ENCODE measurements at places on chromosomes 3 and 15.
A peak's percentile ranks its signal among the peaks of the same experiment; 100 is the strongest.

GRCh38 chr3:159796744-159797143, 191.9 kb upstream of the IL12A start:
- peak; percentile 46 for ATAC-seq

GRCh38 chr3:33665294-33665693, 52.8 kb downstream of the CLASP2 start:
- no peak for ATAC-seq

DNA sequence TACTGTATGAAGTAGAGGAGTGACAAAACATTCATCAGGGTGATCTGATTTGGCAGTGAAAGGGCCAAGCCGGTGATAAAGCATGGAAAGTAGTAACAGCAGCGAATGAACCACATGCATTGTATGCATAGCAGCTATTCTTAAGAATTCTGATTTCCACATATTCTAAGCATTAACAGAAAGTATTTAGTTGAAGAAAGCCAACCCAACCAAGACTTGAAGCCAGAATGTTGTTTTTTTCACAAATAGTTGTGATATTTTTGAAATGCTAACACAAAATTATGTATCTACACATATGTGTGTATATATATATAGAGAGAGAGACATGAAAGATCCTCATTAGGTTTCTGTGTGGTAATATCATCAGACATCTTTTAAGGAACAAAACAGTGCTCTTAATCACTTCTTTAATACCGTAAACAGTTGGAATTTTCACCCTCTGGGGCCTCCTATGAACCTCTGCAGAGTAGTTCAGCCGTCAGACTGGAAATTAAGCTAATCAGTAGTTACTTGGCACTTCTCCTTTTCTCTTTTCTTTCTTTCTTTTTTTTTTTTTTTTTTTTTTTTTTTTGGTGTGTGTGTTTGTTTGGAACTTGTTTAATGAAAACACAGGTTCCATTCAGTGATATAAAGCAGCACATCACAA, 139.6 kb downstream of the CMSS1 start:
- ATAC-seq = no peak

GRCh38 chr15:35064576-35065190, 20.4 kb downstream of the NANOGP8 start:
- ATAC-seq = no peak

- ATAC-seq = peak; percentile 91
Observed at GRCh38 chr15:64583519-64583918, 123.1 kb downstream of the ZNF609 start.

GRCh38 chr3:8416965-8417364, 84.7 kb upstream of the LMCD1 start:
- ATAC-seq = no peak

DNA sequence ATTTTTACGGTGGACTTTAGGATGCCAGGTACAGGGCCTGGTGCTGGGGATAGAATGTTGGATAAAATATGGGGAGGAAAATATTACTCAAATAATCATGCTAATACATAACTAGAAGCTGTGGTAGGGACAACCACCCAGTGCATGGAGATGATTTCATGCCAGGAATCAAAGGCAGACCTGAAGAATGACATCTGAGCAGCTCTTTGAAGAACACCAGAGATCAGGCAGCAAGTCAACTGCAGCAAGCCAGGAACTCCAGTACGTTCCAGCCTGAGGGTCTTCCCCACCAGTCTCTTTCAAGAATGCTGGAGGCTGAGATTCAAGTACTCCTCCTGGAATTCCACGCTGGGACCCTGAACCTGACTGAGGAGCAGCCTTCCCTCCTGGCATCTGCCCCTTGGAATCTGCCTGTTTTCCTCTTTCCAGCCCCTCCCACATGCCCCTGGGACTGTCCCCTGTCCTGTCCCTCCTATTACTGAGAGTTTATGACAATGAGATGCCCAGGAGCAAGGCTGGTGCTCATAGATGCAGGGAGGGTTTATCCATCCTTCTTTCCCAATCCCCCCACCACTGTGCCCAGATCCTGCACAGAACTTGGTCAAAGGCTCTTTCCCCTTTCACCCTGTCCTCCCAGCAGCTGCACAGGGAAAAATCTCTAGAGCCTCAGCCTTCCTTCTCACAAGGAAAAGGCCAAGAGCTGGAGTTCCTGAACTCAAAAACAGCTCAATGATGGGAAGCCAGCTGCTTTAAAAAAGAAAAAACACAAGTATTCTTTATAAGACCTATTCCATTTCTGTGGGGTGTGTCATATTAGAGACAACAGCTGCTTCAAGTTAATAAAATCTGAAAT, 68.0 kb downstream of the PDZRN3 start:
- ATAC-seq = no peak

GRCh38 chr3:49492969-49493368, 22.9 kb downstream of the DAG1 start:
- ATAC-seq = no peak

- no peak for ATAC-seq
Observed at GRCh38 chr3:192449036-192449435, 278.3 kb downstream of the FGF12 start.

DNA sequence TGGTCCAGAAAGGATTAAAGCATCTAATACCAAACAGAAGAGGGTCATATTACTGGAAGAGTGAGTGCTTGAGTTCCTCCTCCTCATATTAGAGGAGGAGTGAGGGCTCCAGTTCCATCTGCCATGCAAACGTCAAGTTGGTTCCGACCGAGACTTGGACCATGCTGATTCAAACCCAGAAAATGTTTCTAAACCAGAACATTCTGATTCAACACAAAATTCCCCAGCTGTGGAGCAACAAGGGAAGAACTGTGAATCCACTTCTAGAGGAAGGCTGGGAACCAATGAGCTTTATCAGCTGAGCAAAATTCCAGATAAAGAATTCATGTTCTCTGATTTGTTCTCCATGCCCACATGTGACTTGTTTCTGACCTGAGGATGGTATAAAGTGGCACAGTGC, 135.6 kb upstream of the WNT5A start:
- no peak for ATAC-seq

- ATAC-seq = no peak
Observed at GRCh38 chr3:61669668-61670299, 108.4 kb downstream of the PTPRG start.

DNA sequence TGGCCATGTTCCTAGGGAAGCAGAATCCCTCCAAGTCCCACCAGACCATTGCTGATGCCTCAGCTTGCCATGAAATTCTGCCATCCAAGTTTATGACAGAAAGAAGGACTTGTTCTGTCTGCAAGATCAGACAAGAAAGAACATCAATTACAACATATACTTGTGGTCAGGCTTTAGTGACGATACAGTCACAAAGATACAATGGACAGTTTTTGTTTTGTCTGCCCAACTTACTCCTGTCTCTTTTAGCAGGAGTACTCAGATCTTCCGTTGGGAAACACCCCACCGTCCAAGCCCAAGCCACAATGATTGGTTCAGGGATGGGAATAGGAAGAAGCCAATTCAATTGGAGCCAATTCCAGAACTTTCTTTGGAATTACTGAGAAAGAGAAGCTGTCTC, 15.7 kb downstream of the KLHL6 start:
- ATAC-seq = no peak

GRCh38 chr3:119538772-119539171, 20.6 kb downstream of the CD80 start:
- no peak for ATAC-seq

- no peak for ATAC-seq
Observed at GRCh38 chr15:28991236-28992171, 105.7 kb downstream of the APBA2 start.

DNA sequence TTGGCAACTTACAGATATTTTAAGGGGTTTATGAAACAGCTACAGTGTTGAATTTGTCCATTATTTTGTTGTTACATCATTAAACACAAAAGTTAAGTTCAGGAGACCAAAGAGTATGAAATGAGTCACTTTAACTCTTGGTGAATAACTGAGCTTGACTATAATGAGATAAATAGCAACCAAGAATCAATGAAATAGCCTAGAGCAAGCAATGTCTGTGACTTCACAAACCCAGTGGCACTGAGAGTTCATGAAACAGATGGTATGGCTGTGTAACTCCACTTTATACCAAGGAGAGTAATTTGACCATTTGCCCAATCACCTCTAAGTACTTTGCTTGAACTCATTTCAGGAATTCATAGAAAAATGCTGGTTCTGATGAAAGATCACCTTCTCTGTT, 169.6 kb upstream of the GADL1 start:
- ATAC-seq = no peak

- no peak for ATAC-seq
Observed at GRCh38 chr3:123635717-123636116, 50.9 kb upstream of the HACD2 start.

GRCh38 chr3:15903164-15903563, 105.4 kb upstream of the ANKRD28 start:
- no peak for ATAC-seq

DNA sequence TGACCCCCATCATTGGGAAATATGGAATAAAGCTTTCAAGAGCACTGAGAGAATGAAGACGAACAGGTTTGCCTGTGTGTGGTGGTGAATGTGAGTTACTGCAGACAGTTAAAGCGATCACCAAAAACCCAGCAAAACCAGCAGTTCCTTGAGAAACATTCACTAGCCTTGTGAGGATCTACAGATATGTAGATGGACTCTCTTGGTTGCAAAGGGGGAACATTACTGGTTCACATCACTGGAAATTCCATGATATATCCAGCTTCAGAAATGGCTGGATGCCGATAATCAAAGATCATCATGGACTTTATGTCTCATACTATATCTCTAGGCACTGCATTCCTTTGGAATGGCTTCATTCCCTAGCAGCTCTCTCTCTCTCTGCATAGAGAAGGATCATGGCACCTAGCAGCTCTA, 10.2 kb upstream of the HERC1 start:
- no peak for ATAC-seq

DNA sequence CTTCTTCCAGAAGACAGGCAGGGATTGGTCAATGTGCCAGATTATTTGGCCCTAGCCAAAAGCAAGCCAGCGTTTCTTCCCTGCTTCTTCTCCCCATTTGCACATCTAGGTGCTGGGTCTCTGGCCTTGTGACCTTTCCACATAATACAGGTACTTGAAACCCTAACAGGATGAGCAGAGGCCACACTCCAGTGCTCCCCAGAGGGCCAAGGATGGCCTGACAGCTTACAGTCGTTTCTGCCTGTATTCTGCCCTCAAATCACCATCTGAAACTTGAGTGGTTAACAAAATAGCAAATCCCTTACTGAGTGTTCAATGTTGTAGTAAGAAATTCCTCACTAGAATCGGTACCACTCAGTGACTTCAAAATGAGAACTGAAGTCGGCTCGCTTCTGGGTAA, 29.1 kb downstream of the MKRN2 start:
- ATAC-seq = no peak

GRCh38 chr3:13795816-13796215, 84.1 kb downstream of the WNT7A start:
- ATAC-seq = no peak

GRCh38 chr15:50112488-50113186, 6.4 kb downstream of the ATP8B4 start:
- ATAC-seq = no peak

- no peak for ATAC-seq
Observed at GRCh38 chr3:126827121-126827520, 123.1 kb downstream of the CHCHD6 start.

- ATAC-seq = peak; percentile 50
Observed at GRCh38 chr3:38214560-38214959, 49.2 kb downstream of the OXSR1 start.

GRCh38 chr15:54571576-54571975, 593.3 kb downstream of the UNC13C start:
- no peak for ATAC-seq

DNA sequence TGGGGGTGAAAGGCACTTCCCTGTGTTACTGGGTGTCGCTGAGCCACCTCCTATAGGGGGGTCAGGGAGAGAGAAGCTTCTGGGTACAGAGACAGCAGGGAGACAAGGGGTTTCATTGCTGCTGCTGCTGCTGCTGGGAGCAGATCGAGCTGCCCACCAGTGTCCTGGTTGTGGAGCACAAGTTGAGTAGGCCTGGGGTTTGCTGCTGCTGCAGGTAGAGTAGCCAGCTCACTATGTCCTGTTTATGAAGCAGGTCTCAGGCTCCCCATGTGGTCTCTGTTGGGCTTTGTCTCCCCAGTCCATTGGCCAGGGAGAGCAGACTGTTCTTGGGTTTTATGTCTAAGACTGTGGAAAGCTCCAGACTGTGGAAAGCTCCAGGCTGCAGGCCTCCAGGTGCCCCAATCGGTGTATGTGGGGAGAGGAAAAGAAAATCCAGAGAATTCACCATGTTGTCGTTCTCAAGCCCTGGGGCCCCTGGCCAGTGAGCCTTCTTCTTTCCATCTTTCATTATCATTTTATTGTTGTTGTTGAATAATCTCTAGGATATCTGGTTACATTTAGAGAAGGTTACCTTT, 157.8 kb downstream of the ADAMTS17 start:
- no peak for ATAC-seq

GRCh38 chr15:55900019-55900418, 93.4 kb downstream of the NEDD4 start:
- no peak for ATAC-seq

GRCh38 chr15:68340726-68341671, 63.5 kb downstream of the FEM1B start:
- no peak for ATAC-seq

GRCh38 chr3:195849322-195850074, 37.8 kb upstream of the MUC4 start:
- ATAC-seq = no peak

- ATAC-seq = no peak
Observed at GRCh38 chr15:51044037-51044727, 50.5 kb downstream of the TNFAIP8L3 start.

DNA sequence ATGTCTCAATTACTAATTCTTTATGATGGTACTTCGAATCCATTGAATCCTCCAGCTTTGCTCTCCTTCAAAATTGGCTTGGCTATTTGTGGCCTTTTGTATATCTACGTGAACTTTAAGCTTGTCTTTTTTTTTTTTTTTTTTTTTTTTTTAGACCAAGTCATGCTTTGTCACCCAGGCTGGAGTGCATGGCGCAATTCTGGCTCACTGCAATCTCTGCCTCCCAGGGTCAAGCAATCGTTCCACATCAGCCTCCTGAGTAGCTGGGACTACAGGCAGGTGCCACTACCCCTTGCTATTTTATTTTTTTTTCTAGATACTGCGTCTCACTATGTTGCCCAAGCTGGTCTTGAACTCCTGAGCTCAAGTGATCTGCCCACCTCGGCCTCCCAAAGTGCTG, 7.7 kb upstream of the DIPK2A start:
- no peak for ATAC-seq

DNA sequence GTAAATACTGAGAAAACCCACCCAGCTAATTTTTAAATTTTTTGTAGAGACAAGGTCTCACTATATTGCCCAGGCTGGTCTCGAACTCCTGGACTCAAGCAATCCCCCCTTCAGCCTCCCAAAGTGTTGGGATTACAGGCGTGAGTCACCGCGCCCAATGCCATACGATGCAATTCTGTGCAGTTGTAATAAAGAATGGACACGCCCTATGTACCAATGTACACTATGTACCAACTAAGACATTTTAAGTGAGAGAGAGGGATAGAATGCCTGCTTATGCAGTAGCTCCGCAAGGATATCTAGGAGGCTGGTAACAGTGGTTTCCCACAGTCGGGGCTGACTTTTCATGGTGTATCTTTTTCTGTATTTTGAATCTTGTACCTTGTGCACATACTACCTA, 14.6 kb downstream of the ZNF710 start:
- no peak for ATAC-seq
